ENCODE measurements at places on chromosomes 6 and 20. TPM values are rescaled to one million over a fixed set of nuclear protein-coding genes. Genes with fewer than 3 reads are reported as not detected.

Gene ACOT13
- 26.2 TPM for total RNA-seq

- H3K27ac ChIP-seq, result no peak overlapping the region
- no peaks in the 10 kb centered on the region for H3K27me3 ChIP-seq
- no peak overlapping the region for H3K4me3 ChIP-seq
- DNase-seq, result no peak
These were observed 537.4 kb upstream of the CHD6 start for GRCh38 chr20:42155586-42155985.

GRCh38 chr6:109702791-109703190 is 11.7 kb downstream of the FIG4 start:
- DNase-seq, result no peak
- H3K27me3 ChIP-seq, result no peaks in the 10 kb centered on the region
- H3K36me3 ChIP-seq, result no peaks in the 10 kb centered on the region
- H3K27ac ChIP-seq, result no peak overlapping the region
- no peak overlapping the region for H3K4me3 ChIP-seq
- H3K4me1 ChIP-seq, result peaks cover 9% of the 10 kb centered on the region

GRCh38 chr6:129215916-129216520 is 333.1 kb downstream of the LAMA2 start:
- no peaks in the 10 kb centered on the region for H3K27me3 ChIP-seq
- H3K27ac ChIP-seq, result no peak overlapping the region
- no peak for DNase-seq

DNA sequence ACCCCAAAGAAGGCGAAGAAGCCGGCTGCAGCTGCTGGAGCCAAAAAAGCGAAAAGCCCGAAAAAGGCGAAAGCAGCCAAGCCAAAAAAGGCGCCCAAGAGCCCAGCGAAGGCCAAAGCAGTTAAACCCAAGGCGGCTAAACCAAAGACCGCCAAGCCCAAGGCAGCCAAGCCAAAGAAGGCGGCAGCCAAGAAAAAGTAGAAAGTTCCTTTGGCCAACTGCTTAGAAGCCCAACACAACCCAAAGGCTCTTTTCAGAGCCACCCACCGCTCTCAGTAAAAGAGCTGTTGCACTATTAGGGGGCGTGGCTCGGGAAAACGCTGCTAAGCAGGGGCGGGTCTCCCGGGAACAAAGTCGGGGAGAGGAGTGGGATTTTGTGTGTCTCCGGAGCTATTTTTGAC is 69.6 kb downstream of the HFE start:
- H3K36me3 ChIP-seq, result no peaks in the 10 kb centered on the region
- DNase-seq, result peak; percentile 49
- H3K27me3 ChIP-seq, result no peaks in the 10 kb centered on the region
- peak overlapping the region; percentile 92 for H3K27ac ChIP-seq
- peaks cover 11% of the 10 kb centered on the region for H3K4me1 ChIP-seq
- peak overlapping the region; percentile 95 for H3K4me3 ChIP-seq

DNA sequence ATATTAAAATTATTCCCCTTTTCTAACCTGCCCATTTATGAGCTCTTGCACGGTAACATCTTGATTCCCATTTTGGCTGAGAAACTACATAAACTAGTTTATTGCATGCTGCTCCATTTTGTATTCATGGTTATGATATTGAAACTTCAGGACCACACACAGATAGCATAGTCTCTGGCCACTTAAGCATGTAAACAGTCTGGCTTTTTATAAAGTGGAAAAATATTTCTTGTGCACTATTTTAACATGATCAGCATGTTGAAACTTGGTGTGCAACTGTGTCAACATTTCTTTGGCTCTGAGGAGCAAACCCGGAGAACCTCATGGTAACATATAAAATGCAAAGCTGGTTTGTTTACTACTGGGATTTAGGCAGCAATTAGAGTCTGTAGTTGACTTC is 70.7 kb downstream of the SLX4IP start:
- DNase-seq, result no peak
- peak overlapping the region; percentile 69 for H3K27ac ChIP-seq
- H3K4me1 ChIP-seq, result peaks cover 27% of the 10 kb centered on the region
- H3K36me3 ChIP-seq, result no peaks in the 10 kb centered on the region

- no peaks in the 10 kb centered on the region for H3K36me3 ChIP-seq
- no peak overlapping the region for H3K27ac ChIP-seq
- H3K27me3 ChIP-seq, result no peaks in the 10 kb centered on the region
These were observed 101.1 kb downstream of the CDK19 start for GRCh38 chr6:110714143-110714542.

DNA sequence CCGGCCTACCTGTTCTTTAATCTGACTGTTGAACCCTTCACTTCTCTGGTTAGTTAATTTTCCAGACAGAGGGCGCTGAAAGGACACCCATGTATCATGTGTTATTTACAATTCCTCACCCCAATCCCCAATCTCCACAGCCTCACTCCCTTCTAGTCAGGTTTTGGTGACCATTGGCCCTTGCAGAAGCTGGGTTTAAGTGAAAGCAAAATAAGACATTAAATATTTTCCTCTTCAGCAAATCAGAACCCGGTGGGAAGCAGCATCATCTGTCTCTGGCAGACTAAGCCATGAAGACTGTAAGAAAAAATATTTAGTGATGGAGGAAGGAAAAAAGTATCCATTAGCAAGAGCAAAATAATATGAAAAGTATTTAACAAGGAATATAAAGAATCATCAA is 9.4 kb upstream of the HLA-DQA1 start:
- no peaks in the 10 kb centered on the region for H3K36me3 ChIP-seq
- H3K27me3 ChIP-seq, result no peaks in the 10 kb centered on the region
- no peaks in the 10 kb centered on the region for H3K4me1 ChIP-seq
- H3K27ac ChIP-seq, result no peak overlapping the region
- no peak overlapping the region for H3K4me3 ChIP-seq

Gene SLCO4A1
- total RNA-seq, result 20.7 TPM

GRCh38 chr6:83047065-83047754 is 18.4 kb downstream of the UBE3D start:
- H3K36me3 ChIP-seq, result no peaks in the 10 kb centered on the region
- H3K4me3 ChIP-seq, result no peak overlapping the region
- no peak overlapping the region for H3K27ac ChIP-seq
- no peak for DNase-seq

- DNase-seq, result no peak
- no peaks in the 10 kb centered on the region for H3K36me3 ChIP-seq
- H3K27me3 ChIP-seq, result no peaks in the 10 kb centered on the region
- H3K4me1 ChIP-seq, result no peaks in the 10 kb centered on the region
- no peak overlapping the region for H3K27ac ChIP-seq
- H3K4me3 ChIP-seq, result no peak overlapping the region
These were observed 307.3 kb upstream of the SUPT3H start for GRCh38 chr6:45685076-45685475.

DNA sequence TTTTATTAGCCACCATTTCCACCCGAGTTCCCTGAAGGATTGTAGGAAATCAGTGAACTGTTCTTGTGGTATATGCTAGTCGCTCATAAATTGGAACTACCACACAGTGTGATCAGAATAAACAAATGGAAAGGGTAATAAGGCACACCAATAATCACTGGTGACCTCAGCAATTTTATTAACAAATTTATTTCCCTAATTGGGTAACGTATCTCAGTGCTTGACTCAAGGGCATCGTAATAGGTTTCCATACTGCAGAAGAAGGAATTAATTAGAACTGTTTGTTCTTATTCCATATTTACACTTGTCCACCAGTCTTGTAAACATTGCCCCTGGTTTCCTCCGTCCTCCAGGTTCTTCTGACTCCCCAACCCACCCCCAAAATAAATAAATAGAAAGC is 10.0 kb upstream of the UQCC2 start:
- no peak overlapping the region for H3K4me3 ChIP-seq
- peaks cover 14% of the 10 kb centered on the region for H3K4me1 ChIP-seq
- peaks cover 35% of the 10 kb centered on the region for H3K36me3 ChIP-seq
- no peaks in the 10 kb centered on the region for H3K27me3 ChIP-seq

Gene ARFRP1
- 28.0 TPM for total RNA-seq

- no peaks in the 10 kb centered on the region for H3K27me3 ChIP-seq
- no peaks in the 10 kb centered on the region for H3K4me1 ChIP-seq
- DNase-seq, result no peak
- no peaks in the 10 kb centered on the region for H3K36me3 ChIP-seq
- H3K27ac ChIP-seq, result no peak overlapping the region
These were observed 11.8 kb downstream of the C20orf203 start for GRCh38 chr20:32661820-32662528.

GRCh38 chr20:57932227-57932864 is 222.5 kb upstream of the PMEPA1 start:
- H3K27ac ChIP-seq, result no peak overlapping the region
- DNase-seq, result no peak
- H3K4me3 ChIP-seq, result no peak overlapping the region

- H3K4me1 ChIP-seq, result peaks cover 6% of the 10 kb centered on the region
- H3K36me3 ChIP-seq, result no peaks in the 10 kb centered on the region
- no peak overlapping the region for H3K27ac ChIP-seq
- H3K4me3 ChIP-seq, result no peak overlapping the region
These were observed 210.5 kb downstream of the FARS2 start for GRCh38 chr6:5471637-5472398.

DNA sequence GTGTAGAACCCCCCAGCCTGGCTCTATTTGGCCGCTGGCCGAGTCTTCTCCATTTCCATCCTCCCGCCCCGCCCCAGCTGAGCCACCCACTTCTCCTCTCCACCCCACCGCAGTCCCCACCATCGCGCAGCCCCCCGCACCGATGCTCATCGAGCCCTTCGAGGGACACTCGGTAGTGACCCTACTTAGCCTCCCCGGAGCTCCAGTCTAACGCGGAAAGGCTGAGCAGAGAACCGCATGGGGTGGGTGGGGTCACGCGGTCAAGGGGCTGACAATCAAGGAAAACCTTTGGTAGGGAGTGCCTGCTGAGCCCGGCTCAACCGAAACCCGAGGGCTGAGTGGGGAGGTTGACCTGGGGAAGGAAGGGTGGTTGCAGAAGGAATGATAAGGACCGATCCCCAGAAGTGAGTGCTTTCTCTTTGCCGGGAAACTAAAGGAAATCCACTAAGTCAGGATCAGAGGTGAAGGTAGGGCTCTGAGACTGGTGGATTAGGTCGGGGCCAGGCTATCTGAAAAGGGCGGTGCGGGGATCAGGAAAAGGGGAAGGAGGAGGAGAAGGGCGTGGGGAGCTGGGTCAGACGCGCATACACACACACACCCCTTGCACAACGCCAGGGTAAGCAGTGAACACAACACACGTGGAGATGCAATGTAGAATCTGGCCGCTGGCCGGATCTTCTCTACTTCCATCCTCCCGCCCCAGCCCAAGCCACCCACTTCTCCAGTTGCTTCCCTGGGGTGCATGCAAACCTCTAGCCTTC is 49.8 kb downstream of the CPXM1 start:
- H3K27ac ChIP-seq, result no peak overlapping the region
- peaks cover 15% of the 10 kb centered on the region for H3K4me1 ChIP-seq
- H3K4me3 ChIP-seq, result peak overlapping the region; percentile 41
- no peaks in the 10 kb centered on the region for H3K36me3 ChIP-seq
- DNase-seq, result peak; percentile 17
- H3K27me3 ChIP-seq, result peaks cover 67% of the 10 kb centered on the region

DNA sequence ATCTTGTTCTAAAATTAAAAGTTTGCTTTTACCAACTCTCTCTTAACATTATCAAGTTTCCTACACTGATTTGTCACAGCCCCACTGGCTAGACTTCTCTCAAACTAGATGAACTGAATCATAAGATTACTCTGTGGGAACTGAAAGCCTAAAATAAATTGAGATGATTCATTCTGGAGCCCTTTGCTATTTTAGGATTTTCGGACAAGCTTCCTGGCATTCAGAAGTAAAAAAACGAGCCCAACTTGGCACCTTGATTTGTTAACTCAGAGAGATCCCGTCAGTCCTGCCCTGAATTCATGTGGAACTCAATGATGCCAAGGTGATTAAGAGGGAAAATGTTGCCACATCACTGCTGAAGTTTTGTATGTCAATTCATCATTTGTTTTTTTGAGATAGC is 122.0 kb upstream of the NRSN1 start:
- H3K4me3 ChIP-seq, result no peak overlapping the region
- H3K27ac ChIP-seq, result no peak overlapping the region
- DNase-seq, result no peak
- H3K27me3 ChIP-seq, result no peaks in the 10 kb centered on the region

- DNase-seq, result no peak
These were observed 56.9 kb downstream of the HAO1 start for GRCh38 chr20:7883309-7883708.

Gene TOX2
- not detected for total RNA-seq

- no peaks in the 10 kb centered on the region for H3K27me3 ChIP-seq
- H3K4me1 ChIP-seq, result no peaks in the 10 kb centered on the region
- DNase-seq, result no peak
- H3K4me3 ChIP-seq, result no peak overlapping the region
- H3K36me3 ChIP-seq, result no peaks in the 10 kb centered on the region
- no peak overlapping the region for H3K27ac ChIP-seq
These were observed 45.7 kb upstream of the NEDD9 start for GRCh38 chr6:11278207-11278559.

Gene MUCL3
- not detected for total RNA-seq

Gene KCNB1
- total RNA-seq, result 11.1 TPM

Gene KIAA1755
- not detected for total RNA-seq

Gene OR2H1
- total RNA-seq, result not detected

Gene REM1
- 7.5 TPM for total RNA-seq

Gene DZANK1
- total RNA-seq, result 0.18 TPM

- no peaks in the 10 kb centered on the region for H3K27me3 ChIP-seq
- H3K36me3 ChIP-seq, result no peaks in the 10 kb centered on the region
- H3K4me1 ChIP-seq, result no peaks in the 10 kb centered on the region
- H3K4me3 ChIP-seq, result peak within 1 kb of the TSS; percentile 27
- DNase-seq, result peak; percentile 5
These were observed at the start of gene ADGB for GRCh38 chr6:146598772-146599405. TSS of gene ADGB (plus strand) at chr6:146598972. CDS start at chr6:146599041, 69 bp downstream.

GRCh38 chr20:57066126-57066900 is 200.1 kb downstream of the BMP7 start:
- peaks cover 2% of the 10 kb centered on the region for H3K27me3 ChIP-seq
- no peak overlapping the region for H3K4me3 ChIP-seq
- no peaks in the 10 kb centered on the region for H3K36me3 ChIP-seq
- no peak for DNase-seq
- no peak overlapping the region for H3K27ac ChIP-seq

Gene SHLD1
- total RNA-seq, result 7.1 TPM

Gene SLC16A10
- 161 TPM for total RNA-seq

Gene DEFB132
- not detected for total RNA-seq

GRCh38 chr6:35435074-35435837 is 16.9 kb upstream of the FANCE start:
- no peak overlapping the region for H3K4me3 ChIP-seq
- H3K27me3 ChIP-seq, result no peaks in the 10 kb centered on the region
- H3K27ac ChIP-seq, result no peak overlapping the region
- DNase-seq, result no peak
- peaks cover 10% of the 10 kb centered on the region for H3K4me1 ChIP-seq
- H3K36me3 ChIP-seq, result no peaks in the 10 kb centered on the region

DNA sequence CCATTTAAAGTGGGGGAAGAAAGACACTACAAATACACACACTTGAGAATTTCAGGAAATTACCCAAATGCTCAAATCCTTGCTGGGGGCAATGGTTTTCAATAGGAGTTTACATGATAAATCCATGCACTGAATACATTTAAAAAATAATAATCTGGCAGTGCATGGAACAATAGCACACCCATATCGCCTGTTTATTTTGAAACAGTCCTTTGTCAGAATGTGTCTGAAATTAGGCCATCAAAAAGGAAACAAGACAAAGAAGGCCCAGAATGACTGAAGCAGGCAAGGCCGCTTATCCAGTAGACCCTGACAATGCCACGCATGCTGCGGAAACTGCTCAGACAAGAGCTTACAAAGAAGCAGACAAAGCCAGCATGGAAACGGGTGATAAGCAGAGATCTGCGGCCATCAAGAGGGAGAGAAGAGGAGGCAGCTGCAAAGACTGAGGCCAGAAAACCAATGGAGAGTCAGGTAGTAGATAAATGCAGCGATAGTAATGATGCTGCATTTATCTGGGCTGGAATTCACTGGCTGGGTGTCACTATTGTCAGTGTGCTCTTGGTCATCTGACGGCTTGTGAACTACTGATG is 211.9 kb upstream of the CNR1 start:
- no peak overlapping the region for H3K4me3 ChIP-seq
- H3K27me3 ChIP-seq, result no peaks in the 10 kb centered on the region
- no peak for DNase-seq
- H3K36me3 ChIP-seq, result no peaks in the 10 kb centered on the region
- H3K4me1 ChIP-seq, result no peaks in the 10 kb centered on the region

Measured in gastrocnemius medialis (tissue), 4 donors.